ENCODE measurements at places on chromosomes 4 and X.

DNA sequence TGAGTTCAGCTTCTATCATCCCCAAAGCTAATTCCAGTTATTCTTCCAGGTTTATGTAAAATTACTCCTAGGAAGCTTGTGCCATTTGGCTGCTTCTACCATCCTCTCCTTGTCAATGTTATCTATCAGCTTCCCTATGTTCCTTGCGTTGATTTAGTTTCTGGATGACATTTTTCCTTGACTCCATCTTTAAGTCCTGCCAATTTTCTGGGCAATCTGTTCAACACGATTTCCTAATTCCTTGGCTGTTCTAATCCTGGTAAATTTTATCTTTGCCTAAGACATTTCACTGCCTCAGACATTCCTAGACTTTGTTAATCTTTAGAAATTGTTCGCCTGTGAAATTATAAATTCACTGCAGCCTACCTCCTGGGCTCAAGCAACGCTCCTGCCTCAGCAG, 125.1 kb downstream of the PDS5A start:
- no peak for DNase-seq

DNA sequence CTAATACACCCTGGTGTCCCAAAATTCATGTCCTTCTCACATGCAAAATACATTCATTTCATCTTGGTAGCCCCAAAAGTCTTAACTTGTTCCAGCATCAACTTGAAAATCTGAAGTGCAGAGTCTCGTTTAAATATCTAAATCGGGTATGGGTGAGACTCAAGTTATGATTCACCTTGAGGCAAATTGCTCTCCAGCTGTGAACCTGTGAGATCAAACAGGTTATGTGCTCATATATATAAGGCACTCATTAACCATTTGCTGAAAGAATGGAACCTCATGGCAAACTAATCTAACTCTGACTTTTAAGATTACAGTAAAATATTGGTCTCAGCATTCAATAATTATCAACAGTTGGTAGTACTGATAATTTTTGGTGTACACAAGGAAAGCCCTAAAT, 55.5 kb downstream of the PDLIM5 start:
- no peak for DNase-seq

DNA sequence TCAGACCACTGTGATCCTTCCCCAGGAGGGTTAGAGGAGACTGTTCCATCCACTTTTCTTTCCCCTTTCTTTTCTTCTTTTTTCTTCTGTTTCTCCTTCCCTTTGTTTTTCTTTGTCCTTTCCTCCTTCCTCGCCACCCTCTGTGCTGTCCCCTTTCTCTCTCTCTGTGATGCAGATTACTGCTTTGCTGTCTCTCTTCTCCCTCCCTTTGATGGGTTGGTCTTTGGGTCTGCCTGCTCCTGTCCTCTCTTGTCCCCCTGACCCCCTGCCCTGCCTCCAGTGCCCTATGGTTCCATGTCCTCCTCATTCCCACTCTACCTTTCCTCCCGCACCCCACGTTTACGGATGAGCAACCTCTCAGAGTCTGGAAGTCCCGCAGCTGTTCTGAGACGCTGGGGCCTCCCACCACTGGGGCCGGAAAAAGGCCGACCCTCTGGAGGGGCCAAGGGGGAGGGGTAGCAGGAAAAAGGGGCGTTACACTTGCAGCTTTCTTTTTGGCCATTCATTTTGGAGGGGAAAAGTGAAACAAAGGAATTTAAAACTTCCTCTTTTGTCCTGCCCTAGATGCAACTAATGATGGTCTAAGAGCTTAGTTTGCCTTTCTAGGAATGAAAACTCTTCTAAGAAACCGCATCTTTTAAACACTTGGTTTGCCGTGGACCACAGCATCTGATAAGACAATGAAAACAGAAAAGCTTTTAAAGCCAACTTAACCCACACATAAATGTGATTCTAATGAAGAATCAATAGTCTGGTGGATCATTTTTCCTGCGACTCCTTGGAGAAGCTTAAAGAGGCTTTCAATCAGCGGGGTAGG, 24.5 kb upstream of the TSR2 start:
- DNase-seq, result no peak

DNA sequence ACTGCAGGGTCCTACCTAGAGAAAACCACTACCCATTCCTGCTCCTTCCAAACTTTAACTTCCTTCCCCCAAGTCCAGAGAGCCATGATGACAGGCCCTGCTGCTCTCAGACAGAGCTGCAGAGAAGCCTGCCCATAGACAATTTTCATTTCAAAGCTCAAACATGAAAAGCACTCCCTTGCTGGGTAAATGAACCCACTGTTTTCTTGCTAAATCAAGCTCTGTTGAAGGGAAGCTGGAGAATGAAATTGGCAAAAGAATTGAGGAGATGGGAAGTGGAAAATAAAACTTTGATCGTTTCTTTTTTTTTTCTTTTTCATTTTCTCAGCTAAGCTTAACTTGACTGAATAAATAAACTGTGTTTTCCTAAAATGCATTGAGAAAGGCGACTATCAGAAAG, 331.1 kb upstream of the CPEB2 start:
- DNase-seq, result no peak

DNA sequence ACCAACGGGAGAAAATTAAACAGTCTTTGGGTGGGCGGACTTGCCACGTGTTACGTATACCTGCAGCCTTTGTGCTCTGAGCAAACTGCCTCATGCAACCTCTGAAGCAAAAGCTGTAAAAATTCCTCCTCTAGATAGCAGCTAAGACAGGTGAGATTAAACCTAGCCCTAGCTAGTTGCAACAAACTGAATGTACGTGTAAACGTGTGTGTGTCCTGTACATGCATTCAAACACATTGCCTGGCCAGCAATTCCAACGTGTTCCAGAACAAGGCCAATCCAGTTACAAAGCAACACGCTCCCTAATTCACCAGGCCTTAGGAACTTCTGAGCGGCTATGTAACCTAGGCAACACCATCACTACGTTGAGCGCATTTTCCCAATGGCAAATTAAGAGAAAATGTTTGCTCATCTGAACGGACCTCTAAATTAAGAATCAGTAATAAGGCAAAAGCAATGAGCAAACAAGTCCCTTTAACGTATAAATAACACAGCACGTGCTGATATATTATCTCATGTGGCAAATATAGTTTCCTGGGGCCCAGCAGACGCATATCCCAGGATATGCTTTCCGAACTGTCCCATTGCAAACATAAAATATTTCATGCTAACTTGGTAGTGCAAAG, 792 bp downstream of the PPID start:
- DNase-seq, result no peak

DNA sequence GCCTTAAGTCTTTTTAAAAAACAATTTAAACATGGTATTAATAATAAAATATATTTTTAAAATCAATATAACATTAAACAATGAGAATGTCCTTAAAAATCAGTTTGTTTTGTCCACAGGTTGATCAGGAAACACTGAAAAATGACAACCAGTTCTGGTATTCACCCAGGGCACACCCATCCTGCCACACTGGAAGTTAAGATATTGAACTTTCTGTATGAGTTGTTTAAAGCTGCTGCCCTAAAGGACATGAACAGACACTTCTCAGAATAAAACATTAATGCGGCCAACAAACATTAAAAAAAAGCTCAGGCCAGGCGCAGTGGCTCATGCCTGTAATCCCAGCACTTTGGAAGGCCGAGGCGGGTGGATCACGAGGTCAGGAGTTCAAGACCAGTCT, 15.0 kb upstream of the HOPX start:
- no peak for DNase-seq

DNA sequence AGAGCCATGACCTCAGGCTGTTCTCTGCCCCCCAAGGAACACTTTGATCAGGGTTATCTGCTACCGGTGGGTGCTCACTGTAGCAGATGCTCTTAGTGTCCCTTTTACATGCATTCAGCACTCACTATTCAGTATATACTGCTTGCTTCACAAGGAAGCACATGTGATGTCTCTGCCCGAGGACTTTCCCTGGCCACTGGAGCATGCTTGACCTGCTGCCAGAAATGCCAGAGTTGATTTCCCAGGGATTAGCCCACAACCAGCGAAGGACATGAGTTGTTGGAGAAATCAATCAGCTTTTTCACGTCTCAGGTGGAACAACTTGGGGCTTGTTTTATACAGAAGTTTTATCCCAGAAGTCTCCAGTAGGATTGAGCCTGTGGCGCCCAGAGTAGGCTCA, 51.2 kb upstream of the RPS6KA3 start:
- no peak for DNase-seq

- DNase-seq, result no peak
Measured at GRCh38 chr4:181971411-181971810, 271.8 kb upstream of the TENM3 start.

GRCh38 chr4:159177265-159178150, 74.6 kb downstream of the RAPGEF2 start:
- DNase-seq, result no peak

- no peak for DNase-seq
Measured at GRCh38 chrX:153719238-153719637, 4.9 kb downstream of the BCAP31 start.

Measured in cortex of kidney (tissue), 1 donor.